ENCODE measurements at places on chromosomes 6 and 20.

DNA sequence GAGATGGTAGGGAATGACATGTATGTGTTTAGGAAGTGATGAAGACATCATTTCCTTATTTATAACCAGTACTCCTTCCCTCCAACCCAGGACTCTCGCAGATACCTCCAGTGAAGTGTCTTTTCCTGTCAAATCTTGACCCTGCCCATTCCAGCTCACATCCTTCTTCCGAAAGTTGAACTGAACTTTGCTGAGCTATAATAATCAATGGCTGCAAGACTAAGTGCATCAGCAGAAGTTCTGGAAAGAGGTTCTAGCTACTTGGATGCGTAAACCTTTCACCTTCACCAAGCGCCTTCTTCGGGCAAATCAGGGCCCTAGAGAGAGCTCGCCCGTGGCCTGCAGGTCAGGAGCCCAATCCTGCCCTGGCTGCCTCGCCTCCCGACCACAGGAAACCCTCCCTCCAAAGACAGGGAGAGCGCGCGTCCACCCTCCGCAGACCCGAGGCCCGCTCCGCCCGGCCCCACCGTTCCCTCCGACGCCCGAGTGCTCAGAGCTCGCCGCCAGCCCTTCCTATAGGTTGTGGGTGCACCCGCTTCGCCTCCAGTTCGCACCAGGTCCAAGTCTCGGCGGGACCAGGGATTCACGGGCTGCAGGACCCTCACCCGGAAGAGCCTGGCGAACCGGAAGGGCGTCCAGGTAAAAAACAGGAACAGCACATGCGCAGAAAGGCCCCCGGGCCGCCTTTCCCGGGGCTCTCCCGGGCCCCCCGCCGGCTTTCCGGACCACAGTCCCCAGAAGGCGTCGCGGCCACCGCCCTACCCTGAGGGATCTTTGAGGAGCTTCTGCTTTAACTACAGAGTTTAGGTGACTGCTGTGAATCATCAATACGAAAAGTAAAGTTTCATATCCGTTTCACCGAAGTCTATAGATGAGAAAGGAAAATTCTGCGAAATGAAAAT lies at the start of gene ZNF334:
Gene ZNF334, minus strand, starts transcription at position 617 of the 902 bp plus-strand sequence. CDS start 1,457 bp downstream, outside the sequence.
- DNase-seq: no peak

DNA sequence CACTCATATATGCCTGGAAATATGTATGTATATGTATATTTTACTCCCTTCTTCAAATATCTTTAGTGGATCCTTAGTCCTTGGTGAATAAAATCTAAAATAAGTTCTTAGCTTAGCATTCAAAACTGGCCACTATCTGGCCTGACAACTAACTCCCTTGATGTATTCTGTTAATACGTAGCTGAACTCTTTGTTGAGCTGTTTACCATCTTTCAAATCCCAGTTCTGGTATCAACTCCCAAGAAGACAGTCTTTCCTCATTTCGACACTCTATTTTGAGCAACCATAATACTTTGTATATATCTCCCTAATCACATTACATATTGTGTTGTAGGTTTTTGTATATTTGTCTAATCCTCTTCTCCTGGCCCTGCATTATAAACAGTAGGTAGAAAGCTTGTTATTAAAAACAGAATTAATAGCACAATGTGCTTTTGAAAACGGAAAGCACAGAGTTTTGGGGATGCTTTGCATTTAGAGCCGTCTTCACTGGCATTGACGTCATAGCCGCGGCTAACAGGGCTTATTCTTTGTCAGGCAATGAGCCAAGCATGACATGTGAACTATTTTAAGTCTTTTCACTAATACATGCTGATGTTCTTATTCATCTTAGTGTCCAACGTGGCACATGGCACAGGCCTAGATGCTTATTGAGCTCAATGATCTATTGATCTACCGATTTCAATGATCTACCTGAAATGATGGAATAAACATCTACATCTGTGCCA lies 47.2 kb upstream of the CCN2 start:
- DNase-seq: no peak

GRCh38 chr6:167815296-167815980 lies 11.3 kb upstream of the AFDN start:
- no peak for DNase-seq

- no peak for DNase-seq
Measured at GRCh38 chr20:35511814-35512420, 17.5 kb downstream of the C20orf173 start.

GRCh38 chr20:9989066-9989724 lies 45.6 kb upstream of the ANKEF1 start:
- no peak for DNase-seq

GRCh38 chr6:70303034-70303525 lies at the start of gene COL9A1:
Gene COL9A1 (minus strand): TSS chr6:70303084. CDS start chr6:70302924, 160 bp downstream.
- DNase-seq: no peak

DNA sequence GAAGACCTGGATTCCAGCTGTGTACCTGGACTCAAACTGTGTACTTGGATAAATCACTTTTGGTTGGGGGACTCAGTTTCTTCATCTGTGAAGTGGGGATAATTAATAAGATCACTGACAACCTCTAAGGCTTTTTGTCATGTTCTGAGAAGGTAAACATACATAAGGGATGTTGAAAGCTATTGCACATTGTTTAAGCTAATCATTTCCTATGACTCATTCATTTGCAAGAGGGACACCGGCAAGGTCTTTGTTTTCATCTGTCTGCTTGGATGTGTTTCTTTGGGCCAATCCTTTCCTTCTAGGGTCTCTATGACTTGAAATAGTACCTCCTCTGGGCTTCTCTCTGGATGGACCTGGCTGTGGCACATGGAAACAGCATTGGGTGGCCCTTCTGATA lies 6.8 kb downstream of the PROKR2 start:
- no peak for DNase-seq

DNA sequence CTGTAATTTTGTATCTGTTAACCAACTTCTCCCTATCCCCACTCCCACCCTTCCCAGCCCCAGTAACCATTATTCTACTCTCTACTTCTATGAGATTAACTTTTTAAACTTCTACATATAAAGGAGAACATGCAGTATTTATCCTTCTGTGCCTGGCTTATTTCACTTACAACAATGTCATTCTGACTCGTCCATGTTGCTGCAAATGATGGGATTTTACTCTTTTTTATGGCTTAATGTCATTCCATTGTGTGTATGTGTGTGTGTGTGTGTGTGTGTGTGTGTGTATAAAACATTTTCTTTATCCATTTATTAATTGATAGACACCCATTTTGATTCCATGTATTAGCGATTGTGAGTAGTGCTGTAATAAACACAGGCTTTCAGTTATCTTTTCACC lies 76.1 kb downstream of the COL19A1 start:
- no peak for DNase-seq

DNA sequence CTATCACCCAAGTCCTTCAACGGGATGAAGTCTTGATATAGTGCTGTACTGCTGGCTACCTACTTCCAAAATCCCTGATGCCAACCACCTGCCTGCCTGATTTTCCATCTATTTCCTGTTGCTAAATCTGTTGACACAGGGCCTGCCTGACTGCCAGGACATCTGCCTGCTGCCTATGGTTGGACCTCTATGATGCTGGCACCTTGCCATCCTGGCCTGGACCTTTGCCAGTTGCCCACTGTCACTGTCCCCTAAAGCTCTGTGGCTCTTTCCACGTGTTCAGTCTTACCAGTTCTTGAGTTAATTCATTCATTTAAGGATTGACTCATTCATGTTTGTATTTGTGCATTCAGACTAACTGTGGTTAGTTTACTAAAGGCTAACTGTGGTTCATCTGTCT lies 9.2 kb upstream of the RGS17 start:
- no peak for DNase-seq

GRCh38 chr6:129875610-129876520 lies 14.8 kb upstream of the TMEM244 start:
- no peak for DNase-seq

GRCh38 chr6:17277256-17277655 lies 3.9 kb upstream of the RBM24 start:
- DNase-seq: no peak

DNA sequence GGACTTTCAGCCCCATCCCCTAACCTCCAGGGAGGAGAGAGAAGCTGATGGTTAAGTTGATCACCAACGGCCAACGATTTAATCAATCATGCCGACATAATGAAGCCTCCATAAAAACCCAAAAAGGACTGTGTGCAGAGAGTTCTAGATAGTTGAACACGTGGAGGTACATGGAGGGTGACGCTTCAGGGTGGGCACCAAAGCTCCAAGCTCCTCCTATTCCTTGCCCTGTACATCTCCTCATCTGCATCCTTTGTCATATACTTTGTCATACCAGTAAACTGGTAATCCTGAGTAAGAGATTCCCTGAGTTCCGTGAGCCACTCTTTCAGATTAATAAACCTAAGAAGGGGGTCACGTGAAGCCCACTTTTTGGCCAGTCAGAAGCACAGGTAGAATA lies 3.7 kb upstream of the GMDS start:
- no peak for DNase-seq

DNA sequence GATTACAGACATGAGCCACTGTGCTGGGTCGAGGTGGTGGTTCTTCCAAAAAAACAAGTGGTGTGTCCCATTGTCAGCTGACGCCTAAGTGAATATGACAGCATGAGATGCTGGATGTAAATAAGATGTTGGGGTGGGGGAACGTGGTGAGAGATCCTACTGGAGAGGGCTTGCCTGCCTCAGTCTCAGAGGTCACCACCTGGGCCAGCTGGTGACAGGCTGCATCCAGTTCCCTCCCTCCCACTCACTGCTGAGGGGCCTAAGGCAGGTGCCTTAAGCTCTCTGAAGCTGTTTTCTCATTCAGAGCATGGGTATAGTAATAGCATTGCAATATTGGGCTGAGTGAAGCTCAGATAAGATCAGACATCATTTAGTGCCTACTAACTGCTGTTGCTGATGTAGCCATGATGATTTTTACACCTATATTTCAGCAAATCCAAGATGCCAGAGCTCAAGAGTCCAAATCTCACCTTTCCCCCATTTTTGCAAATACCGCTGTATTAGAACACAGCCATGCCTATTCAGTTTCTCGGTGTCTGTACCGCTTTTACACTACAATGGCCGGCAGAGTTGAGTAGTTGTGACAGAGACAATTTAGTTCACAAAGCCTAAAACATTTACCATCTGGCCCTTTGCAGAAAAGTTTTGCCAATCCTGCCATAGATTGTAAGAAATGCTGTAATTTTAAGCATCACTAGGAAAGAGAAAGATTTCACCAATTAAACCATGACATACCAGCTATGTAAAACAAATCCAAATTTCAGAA lies 171.3 kb downstream of the ANKRD60 start:
- no peak for DNase-seq

GRCh38 chr20:48862279-48862678 lies 34.5 kb upstream of the PREX1 start:
- no peak for DNase-seq

GRCh38 chr6:46130666-46131065 lies 877 bp downstream of the ENPP4 start:
- no peak for DNase-seq

GRCh38 chr6:140320081-140321080 lies 945.9 kb upstream of the CITED2 start:
- DNase-seq: no peak

GRCh38 chr6:167295495-167296292 lies 4.6 kb downstream of the UNC93A start:
- no peak for DNase-seq

GRCh38 chr6:105194106-105194505 lies 14.3 kb upstream of the POPDC3 start:
- DNase-seq: no peak
